Activated effector memory CD4-positive, alpha-beta T cell treated with Interleukin-2 at 50 U/mL for 16 hours (primary cell): ENCODE measurements at places on chromosomes 5 and 9.

DNA sequence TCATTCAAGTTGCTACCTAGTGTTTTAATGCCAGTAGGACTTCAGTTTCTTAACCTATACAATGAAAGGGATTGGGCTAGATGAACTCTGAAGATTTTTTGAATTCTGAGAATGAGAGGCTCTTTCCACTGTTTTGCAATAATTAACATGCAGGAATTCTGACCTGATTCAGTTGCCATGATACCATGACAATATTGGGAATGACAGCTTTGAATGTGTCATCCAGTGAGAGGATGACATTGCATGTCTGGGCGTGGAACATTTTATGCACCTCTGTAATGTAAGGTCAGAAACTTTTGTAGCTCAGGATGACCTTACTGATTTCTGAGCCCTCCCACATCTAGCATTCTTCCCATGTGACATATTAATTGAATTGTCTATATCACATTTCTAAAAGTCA is 30.6 kb upstream of the SPINK5 start:
- DNase-seq, result no peak

DNA sequence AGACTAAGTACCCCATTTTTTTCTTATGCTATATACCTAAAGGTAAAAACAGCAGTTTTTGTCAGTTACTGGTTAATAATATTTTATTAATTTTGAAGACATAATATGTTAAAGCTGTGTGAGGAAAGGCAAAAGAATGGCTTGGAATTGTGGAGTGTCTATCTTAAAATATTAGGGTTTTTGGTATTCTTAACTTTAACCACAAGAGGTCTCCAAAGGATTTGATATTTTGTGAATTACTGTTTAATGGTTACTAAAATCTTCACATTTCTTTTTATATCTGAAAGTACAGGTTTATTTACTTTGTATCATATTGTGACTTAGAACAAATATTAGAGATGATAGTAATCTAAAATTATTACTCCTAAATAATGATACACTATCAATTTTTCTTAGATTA is 32.0 kb upstream of the DHFR start:
- no peak for DNase-seq

GRCh38 chr9:101121836-101122399 is 93.4 kb downstream of the PLPPR1 start:
- no peak for DNase-seq

GRCh38 chr5:127959152-127959764 is 124.3 kb upstream of the SLC12A2 start:
- no peak for DNase-seq

- no peak for DNase-seq
Observed at GRCh38 chr9:2524601-2525000, 97.0 kb upstream of the VLDLR start.

GRCh38 chr5:40796487-40796889 is 1.7 kb downstream of the PRKAA1 start:
- DNase-seq, result no peak

DNA sequence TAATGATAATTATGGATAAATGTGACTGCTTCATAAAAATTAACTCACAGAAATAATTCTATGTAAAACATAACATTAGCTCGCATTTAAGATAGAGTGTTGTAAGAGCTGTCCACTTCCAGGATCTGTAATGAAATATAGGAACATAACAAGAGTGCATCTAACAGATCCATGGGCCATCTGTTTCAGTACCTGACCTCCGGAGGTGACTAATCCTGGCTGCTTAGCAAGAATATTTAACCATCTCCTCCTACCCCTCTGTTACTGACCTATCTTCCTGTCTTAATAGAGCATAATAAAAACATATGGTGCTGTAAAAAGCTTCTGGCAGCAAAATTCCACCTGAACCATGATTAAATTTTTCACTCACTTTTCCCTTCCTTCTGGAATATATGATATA is 7.1 kb downstream of the PLCXD3 start:
- DNase-seq, result no peak

DNA sequence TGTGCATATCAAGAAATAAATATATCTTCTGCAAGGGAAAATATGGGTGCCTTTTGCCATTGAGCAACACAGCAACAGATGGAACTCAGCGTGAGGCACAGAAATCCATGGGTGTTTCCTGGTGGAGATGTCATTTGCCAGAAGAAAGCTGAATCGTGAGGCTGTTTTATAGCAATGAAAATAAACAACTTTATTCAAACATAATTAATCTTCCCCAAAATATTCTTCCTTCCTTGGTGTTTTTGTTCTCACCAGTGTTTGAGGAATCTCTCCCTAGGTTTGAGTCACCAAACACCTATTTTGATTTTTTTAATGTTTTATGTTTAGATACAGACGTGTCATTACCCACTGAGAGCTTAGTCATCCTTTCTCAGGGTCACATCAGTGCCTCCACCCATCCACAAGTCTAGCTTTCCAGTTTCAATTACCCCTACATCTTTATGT is 65.8 kb upstream of the PAPPA start:
- DNase-seq, result no peak

DNA sequence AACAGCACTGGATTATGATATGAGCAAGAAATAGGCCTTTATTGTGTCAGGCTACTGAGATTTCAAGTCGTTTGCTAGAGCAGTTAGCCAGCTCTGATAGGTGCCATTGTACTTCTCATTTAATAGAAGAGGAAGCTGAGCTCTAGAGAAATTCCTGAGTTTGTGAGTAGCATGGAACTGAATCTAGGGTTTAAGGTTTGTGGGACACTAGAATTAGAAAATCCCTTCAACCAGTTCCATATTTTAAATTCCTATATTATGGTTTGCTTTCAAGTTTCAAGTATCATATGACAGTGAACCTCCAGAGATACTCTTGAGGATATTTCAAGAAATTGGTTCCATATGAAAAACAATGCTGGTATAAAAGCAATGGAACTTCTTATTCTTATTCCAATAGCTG is 87.6 kb downstream of the ANKRD55 start:
- no peak for DNase-seq

- no peak for DNase-seq
Observed at GRCh38 chr5:37015795-37016666, 139.5 kb downstream of the NIPBL start.

GRCh38 chr5:174047472-174048099 is 2.1 kb downstream of the NSG2 start:
- no peak for DNase-seq

DNA sequence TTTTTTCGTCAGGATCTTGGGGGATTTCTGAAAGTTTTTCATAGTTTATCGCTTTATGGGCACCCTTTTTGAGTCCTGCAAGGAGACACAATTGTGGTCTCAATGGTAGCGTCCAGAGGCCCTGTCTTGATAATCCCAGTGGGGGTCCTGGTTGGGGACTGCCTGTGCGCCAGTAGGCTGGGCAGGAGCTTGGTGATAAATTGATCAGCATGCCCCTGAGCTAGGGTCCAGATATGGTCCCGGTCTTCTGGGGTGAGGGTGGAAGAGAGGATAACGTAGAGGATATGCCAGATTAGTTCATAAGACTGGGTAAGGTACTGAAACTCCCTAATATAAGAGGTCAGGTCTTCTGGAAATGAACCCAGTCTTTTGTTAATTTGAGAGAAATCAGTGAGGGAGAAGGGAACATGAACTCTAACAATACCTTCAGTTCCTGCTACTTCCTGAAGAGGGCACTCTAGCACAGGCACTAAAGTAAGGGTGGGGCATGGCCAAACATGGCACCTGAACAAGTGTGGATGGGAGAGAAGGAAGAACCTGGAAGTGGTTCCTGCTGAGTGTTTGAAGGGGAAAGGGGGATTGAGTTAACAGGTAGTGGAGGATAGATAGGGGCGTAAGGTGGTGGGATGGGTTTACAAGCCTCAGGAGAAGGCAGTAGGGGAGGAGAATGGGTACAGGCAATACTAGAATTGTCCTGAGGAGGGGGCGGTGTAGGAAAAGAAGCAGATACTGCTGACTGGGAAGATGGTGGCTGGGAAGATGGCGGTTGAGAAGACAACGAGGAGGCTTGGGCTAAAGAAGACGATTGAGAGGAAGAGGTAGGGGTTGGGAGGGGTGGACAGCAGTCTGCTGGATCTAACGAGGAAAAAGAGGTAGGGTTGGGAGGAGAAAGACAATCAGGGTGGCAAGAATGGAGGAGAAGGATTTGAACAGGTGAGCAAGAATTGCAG is 33.8 kb upstream of the ANXA2R start:
- no peak for DNase-seq

DNA sequence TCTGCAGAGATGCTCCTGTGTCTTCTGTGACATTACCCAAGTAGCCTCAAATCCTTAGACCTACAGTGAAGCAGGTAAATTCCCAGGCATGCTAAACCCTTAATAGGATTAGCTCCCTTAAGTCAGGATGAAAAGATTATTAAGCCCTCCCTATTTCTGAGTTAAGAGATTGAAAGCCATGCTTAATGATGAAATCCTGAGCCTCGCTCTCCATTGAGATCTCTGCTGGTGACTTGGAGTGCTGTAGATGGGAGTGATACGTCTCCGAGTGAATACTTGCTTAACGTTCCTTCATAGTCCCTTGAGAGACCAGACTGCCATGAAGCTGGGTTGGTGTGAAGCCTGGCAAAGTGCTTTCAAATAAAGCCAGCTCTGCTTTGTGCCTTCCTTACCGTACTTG is 34.2 kb downstream of the AOPEP start:
- no peak for DNase-seq

- no peak for DNase-seq
Observed at GRCh38 chr5:73180566-73180965, 7.6 kb downstream of the TMEM174 start.

DNA sequence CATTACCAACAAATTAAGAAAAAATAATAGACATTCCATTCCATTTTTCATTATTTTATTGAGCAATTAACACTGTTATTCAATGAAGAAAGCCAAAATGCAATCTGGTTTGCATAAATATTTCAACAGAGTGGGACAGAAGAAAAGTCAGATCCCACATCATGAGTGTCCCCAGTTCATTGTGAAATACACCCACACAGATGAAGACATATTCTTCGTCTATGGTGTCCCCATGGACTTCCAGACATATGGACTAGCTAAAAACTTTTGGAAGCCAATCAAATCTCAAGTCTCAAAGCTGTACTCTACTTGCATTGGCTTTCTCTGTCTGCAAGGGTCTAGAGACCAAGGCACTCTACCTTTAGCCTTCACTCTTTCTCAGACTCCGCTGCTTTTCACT is 194.3 kb downstream of the SEMA5A start:
- DNase-seq, result no peak

GRCh38 chr5:66969963-66970362 is 226.6 kb downstream of the CD180 start:
- no peak for DNase-seq

GRCh38 chr9:112556497-112557442 is 70.1 kb downstream of the KIAA1958 start:
- DNase-seq, result no peak

GRCh38 chr5:149959406-149960236 is 937 bp upstream of the SLC26A2 start:
- DNase-seq, result no peak

GRCh38 chr9:74543145-74543544 is 46.0 kb downstream of the RORB start:
- DNase-seq, result no peak

DNA sequence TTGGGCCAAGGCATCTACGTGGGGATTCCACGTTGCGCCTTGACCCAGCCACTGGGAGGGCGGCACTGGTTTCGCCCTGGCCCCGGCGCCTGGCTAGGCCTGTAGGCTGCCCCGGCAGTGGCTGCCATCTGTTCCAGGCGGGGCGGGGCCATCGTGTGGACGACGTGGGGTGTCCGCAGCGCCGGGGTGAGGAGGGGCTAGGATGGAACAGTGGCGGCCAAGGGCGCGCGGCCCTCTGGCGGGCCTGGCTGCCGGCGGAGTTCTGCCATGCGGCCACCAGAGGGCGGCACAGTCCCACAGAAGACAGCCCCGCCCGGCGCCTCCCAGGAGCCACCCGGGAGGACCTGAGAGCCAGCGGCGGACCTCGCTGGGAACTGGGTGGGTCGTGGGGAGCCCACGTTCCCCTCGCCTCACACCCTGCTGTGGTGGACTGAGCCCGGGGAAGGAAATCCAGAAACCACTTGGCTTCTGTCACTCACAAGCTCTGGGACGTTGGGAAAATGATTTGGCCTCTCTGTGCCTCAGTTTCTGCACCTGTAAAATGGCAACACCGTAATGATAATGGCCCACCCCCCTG is 22.6 kb upstream of the RAPGEF1 start:
- peak; percentile 62 for DNase-seq

GRCh38 chr5:159768243-159768642 is 148.0 kb upstream of the ADRA1B start:
- no peak for DNase-seq

DNA sequence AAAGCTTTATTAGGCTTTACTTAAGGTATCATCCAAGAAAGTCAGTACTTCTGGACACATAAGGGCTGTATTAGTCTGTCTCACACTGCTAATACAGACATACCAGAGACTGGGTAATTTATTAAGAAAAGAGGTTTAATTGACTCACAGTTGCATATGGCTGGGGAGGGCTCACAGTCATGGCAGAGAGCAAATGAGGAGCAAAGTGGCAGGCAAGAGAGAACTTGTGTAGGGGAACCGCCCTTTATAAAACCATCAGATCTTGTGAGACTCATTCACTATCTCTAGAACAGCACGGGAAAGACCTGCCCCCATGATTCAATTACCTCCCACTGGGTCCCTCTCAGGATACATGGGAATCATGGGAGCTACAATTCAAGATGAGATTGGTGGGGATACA is 49.2 kb upstream of the SLC44A1 start:
- DNase-seq, result no peak

- DNase-seq, result no peak
Observed at GRCh38 chr9:132776268-132776667, 101.8 kb downstream of the AK8 start.

GRCh38 chr9:131682261-131682660 is 57.6 kb downstream of the RAPGEF1 start:
- DNase-seq, result no peak
